ENCODE measurements at places on chromosomes 5 and 9.
A peak's percentile ranks its signal among the peaks of the same experiment; 100 is the strongest.

DNA sequence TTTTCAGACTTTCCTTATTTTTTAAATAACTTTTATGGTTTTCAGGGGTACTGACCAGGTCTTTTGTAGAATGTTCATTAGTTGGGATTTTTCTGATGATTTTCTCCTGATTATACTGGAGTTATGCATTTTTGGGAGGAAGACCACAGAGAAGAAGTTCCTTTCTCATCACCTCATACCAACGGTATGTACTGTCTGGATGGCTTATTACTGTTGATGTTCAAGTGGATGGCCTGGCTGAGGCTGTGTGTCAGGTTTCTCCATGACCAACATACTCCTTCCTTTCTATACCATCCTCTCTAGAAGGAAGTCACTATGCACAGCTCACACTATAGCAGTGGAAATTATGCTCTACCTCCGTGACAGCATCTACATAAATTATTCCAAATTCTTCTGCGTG lies 71.1 kb upstream of the NR3C1 start:
- no peak for DNase-seq
- no peaks in the 10 kb centered on the region for H3K36me3 ChIP-seq
- no peak overlapping the region for H3K27ac ChIP-seq
- H3K4me1 ChIP-seq: no peaks in the 10 kb centered on the region
- H3K27me3 ChIP-seq: no peaks in the 10 kb centered on the region

- no peak for DNase-seq
- no peak overlapping the region for H3K4me3 ChIP-seq
- no peak overlapping the region for H3K27ac ChIP-seq
- no peaks in the 10 kb centered on the region for H3K27me3 ChIP-seq
- no peaks in the 10 kb centered on the region for H3K4me1 ChIP-seq
Measured at GRCh38 chr5:14582797-14583137, 1.2 kb downstream of the OTULINL start.

- DNase-seq: no peak
- peaks cover 2% of the 10 kb centered on the region for H3K36me3 ChIP-seq
- no peaks in the 10 kb centered on the region for H3K4me1 ChIP-seq
- no peak overlapping the region for H3K27ac ChIP-seq
- no peak overlapping the region for H3K4me3 ChIP-seq
Measured at GRCh38 chr5:43609752-43610151, 6.8 kb downstream of the NNT start.

GRCh38 chr5:143874312-143874711 lies 62.4 kb downstream of the HMHB1 start:
- H3K36me3 ChIP-seq: no peaks in the 10 kb centered on the region
- H3K4me1 ChIP-seq: peaks cover 3% of the 10 kb centered on the region
- H3K27ac ChIP-seq: no peak overlapping the region
- DNase-seq: no peak
- H3K4me3 ChIP-seq: no peak overlapping the region

DNA sequence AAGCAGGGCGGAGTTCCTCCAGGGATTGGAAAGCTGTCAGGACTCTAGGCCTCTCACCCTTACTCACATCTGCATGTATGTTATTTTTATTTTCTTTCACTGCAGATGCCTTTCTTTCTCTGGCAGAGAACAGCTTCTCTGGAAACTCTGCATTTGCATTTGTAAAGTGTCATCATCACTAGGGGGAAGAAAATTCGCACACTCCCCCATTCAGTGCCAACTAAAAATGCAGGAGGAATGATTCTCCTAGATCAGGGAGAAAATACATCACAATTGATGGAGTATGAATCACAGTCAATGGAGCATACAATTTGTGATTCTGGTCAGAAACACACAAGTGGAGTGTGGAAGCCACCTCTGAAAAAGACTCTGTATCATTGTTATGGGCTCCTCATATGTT lies 351.4 kb upstream of the FTMT start:
- H3K27me3 ChIP-seq: no peaks in the 10 kb centered on the region
- no peaks in the 10 kb centered on the region for H3K36me3 ChIP-seq
- no peak for DNase-seq
- H3K4me1 ChIP-seq: no peaks in the 10 kb centered on the region
- H3K27ac ChIP-seq: no peak overlapping the region

DNA sequence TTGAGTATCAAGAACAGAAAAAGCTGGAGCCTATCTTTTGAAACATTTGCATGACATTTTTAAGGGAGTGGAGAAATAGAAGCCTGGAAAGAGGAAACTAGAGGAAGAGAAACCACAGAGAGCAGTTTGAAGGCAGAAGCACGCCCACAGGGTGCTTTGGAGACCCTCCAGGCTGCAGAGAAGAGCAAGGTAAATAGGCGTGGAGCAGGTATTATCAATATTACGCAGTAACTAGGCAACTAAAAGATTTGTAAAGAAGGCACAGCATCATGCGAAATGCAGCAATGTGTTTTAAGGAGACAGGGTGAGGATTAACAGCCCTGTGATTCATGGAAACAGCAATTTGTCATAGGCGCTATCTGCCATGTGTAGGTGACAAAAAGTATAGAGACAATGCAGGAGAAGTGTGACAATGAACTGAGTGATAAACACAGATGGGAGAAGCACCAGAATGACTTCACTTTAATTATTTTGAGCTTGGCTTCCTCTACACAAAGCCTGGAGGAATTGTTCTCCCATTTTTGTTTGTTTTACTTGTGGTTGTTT lies 281.2 kb downstream of the BRINP1 start:
- no peaks in the 10 kb centered on the region for H3K36me3 ChIP-seq
- H3K4me1 ChIP-seq: no peaks in the 10 kb centered on the region
- H3K27ac ChIP-seq: no peak overlapping the region
- DNase-seq: no peak

DNA sequence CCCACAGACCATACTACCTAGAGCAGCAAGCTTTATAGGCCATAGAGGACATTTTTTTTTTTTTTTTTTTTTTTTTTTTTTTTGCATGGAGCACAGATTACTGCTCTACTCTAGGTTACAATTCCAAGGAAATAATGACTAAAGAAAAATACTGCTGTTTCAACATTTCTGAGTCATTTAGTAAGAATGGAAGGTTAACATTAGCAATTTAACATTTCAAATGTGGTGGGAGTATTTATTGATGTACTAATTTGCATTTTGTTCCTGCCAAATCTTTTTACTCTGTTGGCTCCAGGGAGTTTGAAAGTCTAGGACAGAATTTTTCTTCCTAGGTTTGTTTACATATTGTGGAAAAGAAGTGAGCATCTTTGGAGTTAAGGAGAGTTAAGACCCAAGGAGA lies 142.1 kb upstream of the CCDC152 start:
- no peaks in the 10 kb centered on the region for H3K4me1 ChIP-seq
- no peak overlapping the region for H3K27ac ChIP-seq
- H3K27me3 ChIP-seq: no peaks in the 10 kb centered on the region
- no peak overlapping the region for H3K4me3 ChIP-seq
- DNase-seq: no peak

DNA sequence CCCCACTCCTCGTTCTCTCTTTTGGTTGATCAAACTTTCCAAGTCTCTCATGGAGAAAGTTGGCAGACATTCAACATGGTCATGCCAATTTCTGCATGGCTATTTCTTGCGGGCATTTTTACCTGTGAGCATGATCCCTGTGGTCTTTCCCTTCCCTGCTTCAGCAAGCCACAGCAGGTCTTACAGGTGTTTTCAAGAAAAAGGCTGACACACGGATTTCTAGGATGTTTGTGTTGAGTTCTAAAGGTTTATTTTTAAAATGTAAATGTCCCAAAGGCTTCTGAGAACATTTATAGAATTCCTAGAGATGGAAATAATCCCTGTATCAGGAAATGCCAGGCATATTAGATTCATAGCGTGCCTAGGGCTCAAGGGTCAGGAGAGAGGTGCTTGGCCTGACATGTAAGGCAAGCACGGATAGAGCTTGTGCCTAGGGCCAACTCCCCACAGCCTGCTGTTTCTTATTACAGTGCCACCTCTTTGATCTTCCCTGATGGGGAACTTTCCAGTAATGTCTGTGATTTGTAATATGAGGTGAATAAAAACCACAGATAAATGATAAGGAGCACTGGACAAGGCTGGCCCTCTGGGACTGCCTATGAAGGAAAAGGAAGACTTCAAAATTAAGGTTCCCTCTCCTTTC lies 79.8 kb downstream of the MUSK start:
- H3K27ac ChIP-seq: no peak overlapping the region
- peak; percentile 26 for DNase-seq
- no peak overlapping the region for H3K4me3 ChIP-seq
- no peaks in the 10 kb centered on the region for H3K36me3 ChIP-seq
- no peaks in the 10 kb centered on the region for H3K27me3 ChIP-seq

- no peaks in the 10 kb centered on the region for H3K36me3 ChIP-seq
- H3K4me3 ChIP-seq: no peak overlapping the region
- no peaks in the 10 kb centered on the region for H3K27me3 ChIP-seq
- H3K4me1 ChIP-seq: peaks cover 2% of the 10 kb centered on the region
- no peak overlapping the region for H3K27ac ChIP-seq
Measured at GRCh38 chr5:74183041-74183440, 457.5 kb downstream of the ENC1 start.

- no peak overlapping the region for H3K4me3 ChIP-seq
- no peak for DNase-seq
- no peaks in the 10 kb centered on the region for H3K36me3 ChIP-seq
- H3K27me3 ChIP-seq: no peaks in the 10 kb centered on the region
- H3K27ac ChIP-seq: no peak overlapping the region
Measured at GRCh38 chr5:52684051-52684450, 103.7 kb upstream of the ITGA1 start.

GRCh38 chr9:113581865-113582697 lies 118.6 kb downstream of the RGS3 start:
- peak; percentile 38 for DNase-seq
- H3K4me3 ChIP-seq: no peak overlapping the region
- H3K4me1 ChIP-seq: peaks cover 27% of the 10 kb centered on the region
- H3K27ac ChIP-seq: no peak overlapping the region
- peaks cover 33% of the 10 kb centered on the region for H3K36me3 ChIP-seq

DNA sequence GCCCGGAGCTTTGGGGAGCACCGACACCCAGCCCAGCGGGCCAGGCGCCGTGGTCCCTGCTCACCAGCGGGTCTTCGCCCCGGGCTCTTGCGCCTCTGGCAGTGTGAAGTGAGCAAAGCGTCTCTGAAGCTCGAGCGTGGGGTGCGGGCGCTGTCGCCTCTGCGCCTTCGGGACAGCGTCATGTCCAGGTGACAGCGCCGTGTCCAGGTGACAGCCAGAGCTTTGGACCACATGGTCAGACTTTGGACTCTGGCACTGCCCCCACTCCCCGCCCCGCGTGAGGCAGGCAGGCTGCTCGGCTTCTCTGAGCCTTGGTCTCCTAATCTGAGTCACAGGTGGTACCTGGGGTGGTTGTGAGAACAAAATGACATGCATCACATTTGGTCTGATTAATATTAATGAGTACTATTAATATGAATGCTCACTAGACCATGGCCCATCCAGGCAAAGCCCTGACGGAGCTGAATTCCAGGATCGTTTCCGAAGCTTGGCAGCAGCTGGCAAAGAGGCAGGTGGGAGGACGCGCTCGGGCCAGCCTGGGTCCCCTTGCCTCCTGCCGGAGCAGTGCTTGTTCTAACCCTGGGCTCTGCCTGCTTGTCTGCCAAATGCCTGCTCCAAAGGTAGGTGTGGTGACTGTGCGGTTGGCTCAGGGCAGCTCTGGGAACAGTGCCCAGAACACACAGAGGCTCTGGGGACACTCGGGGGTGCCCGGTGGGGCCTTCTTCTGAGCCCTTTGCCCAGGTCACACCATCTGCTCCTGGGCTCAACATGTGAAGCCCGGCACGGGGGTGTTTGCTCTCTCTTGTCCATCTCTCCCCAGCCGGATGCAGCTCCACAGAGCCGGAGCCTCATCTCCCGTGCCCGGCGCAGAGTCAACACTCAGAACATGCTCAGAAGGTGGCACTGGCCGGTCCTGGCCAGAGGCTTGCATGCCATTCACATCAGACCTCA lies 157.1 kb downstream of the OLFM1 start:
- no peaks in the 10 kb centered on the region for H3K36me3 ChIP-seq
- no peaks in the 10 kb centered on the region for H3K27me3 ChIP-seq
- no peak for DNase-seq
- H3K4me1 ChIP-seq: no peaks in the 10 kb centered on the region

GRCh38 chr5:15500325-15501001 lies 483 bp downstream of the FBXL7 start:
- H3K4me3 ChIP-seq: peak overlapping the region; percentile 95
- no peak overlapping the region for H3K27ac ChIP-seq
- no peaks in the 10 kb centered on the region for H3K4me1 ChIP-seq
- DNase-seq: no peak
- no peaks in the 10 kb centered on the region for H3K27me3 ChIP-seq

DNA sequence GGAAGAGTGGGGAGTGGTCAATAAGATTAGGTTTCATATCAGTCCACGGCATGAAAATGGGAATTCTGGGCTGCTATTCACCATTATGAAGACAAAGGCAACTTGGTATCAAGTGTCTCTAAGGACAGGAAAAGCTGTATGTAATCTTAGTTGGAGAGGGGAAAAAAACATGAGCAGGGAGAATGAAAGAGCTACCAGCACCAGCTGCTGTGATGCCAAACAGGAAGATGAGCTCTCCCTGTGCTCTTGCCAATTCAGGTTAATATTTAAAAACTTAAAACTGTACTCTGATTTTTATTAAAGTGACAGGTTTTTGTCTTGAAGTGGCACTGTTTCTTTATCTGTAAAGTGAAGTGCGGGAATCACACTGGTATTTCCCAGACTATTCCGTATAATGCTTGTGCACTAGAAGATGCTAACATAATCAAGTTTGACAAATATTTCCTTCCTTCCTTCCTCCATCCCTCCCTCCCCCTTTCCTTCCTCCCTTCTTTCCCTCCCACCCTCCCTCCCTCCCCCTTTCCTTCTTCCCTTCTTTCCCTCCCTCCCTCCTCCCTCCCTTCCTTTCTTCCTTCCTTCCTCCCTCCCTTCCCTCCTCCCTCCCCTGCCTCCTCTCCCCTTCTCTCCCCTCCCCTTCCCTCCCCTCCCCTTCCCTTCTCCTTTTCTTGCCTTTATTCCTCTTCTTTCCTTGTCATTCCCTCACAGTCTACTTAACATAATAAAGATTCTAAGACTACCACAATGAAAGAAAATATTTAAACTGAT lies 1383.0 kb upstream of the C9orf72 start:
- no peak for DNase-seq
- no peak overlapping the region for H3K27ac ChIP-seq
- no peak overlapping the region for H3K4me3 ChIP-seq
- no peaks in the 10 kb centered on the region for H3K27me3 ChIP-seq
- no peaks in the 10 kb centered on the region for H3K4me1 ChIP-seq

- H3K27ac ChIP-seq: no peak overlapping the region
- no peaks in the 10 kb centered on the region for H3K36me3 ChIP-seq
- no peaks in the 10 kb centered on the region for H3K27me3 ChIP-seq
- no peak for DNase-seq
- H3K4me1 ChIP-seq: no peaks in the 10 kb centered on the region
- peak overlapping the region; percentile 53 for H3K4me3 ChIP-seq
Measured at GRCh38 chr5:101505891-101506570, 602.9 kb upstream of the ST8SIA4 start.

DNA sequence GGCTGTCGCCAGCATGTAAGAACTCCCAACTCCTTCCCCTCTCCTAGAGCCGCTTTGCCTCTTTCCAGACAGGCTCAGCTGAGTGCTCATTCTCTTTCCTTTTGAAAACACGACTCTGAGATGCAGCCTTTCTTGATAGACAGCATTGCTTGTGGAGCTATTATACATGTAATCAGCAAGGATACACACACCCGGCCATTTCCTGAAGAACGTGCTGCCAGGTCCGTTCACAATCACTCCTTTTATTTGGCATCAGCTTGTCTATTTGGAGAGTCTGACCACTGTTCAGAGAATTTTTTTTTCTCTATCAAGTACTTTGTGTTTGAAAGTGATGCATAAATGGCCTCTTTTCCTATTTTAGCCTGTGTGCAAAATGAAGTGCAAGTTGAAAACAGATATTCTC lies 328.7 kb downstream of the MARCHF11 start:
- no peaks in the 10 kb centered on the region for H3K27me3 ChIP-seq
- H3K27ac ChIP-seq: no peak overlapping the region
- no peak overlapping the region for H3K4me3 ChIP-seq
- H3K36me3 ChIP-seq: no peaks in the 10 kb centered on the region
- no peaks in the 10 kb centered on the region for H3K4me1 ChIP-seq
- no peak for DNase-seq
